ENCODE measurements at places on chromosomes 7 and 10.

DNA sequence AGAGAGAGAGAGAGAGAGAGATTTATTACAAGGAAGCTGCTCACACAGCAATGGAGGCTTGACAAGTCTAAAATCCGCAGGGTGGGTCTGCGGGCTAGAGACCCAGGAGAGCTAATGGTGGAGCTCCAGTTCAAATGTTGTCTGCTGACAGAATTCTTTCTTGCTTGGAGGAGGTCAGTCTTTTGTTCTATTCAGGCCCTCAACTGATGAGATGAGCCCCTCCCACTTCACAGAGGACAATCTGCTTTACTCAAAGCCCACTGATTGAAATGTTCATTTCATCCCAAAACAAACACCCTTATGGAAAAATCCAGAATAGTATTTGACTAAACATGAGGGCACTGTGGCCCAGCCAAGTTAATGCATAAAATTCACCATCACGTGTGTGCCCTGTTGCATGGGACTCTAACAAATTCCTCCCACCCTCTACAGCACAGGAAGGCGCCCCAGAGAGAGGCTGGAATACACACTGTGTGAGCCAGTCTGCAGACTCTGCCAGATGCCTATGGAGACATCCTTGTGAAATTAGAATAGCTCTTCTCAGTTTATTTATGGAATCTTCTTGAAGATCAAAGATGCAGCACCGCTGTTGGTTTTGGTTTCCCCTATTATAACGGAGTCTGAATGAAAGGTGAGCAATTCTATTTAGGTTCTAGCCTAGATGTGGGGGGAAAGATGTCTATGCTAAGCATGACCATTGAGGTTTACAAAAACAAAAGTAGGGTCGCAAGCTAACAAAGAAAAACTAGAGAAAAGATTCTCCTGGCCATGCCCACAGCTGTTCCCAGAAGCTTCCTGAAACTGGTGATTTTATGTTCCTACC lies 123.0 kb upstream of the SFMBT2 start:
- DNase-seq = no peak

DNA sequence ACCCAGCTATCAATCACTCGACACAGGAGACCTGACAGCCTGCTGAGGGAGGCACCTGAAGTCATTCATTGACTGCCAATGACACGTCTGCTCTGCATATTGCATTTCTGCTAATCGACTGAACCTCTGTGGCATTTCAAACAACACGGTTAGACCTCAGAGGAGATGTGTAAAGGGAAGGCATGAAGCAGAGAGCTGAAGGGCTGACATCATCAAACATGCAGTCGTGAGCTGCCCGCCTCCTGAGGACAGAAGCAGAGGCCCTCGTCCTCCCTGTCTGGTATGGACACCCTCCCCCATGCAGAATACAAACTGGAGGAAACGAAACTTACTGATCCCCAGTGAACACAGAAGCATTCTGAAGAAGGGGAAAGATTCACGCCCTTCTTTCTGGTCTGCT lies 462.6 kb upstream of the MGMT start:
- no peak for DNase-seq

GRCh38 chr10:5811387-5811821 lies 1.8 kb downstream of the GDI2 start:
- no peak for DNase-seq

GRCh38 chr10:69338547-69339450 lies 60.5 kb downstream of the HK1 start:
- DNase-seq = no peak

DNA sequence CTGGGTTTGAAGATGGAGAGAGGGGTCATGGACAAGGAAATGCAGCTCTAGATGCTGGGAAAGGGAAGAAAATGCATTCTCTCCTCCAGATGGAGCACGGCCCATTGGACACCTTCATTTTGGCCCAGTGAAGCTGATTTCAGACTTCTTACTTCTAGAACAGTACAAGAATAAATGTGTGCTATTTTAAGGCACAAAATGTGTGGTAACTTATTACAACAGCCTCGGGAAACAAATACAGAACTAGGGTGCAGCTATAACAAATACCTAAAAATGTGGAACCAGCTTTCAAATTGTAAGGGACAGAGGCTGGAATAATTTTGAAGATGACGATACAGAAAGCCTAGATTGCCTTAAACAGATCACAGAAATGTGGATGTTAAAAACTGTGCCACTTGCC lies 54.1 kb downstream of the CYTH3 start:
- DNase-seq = no peak

DNA sequence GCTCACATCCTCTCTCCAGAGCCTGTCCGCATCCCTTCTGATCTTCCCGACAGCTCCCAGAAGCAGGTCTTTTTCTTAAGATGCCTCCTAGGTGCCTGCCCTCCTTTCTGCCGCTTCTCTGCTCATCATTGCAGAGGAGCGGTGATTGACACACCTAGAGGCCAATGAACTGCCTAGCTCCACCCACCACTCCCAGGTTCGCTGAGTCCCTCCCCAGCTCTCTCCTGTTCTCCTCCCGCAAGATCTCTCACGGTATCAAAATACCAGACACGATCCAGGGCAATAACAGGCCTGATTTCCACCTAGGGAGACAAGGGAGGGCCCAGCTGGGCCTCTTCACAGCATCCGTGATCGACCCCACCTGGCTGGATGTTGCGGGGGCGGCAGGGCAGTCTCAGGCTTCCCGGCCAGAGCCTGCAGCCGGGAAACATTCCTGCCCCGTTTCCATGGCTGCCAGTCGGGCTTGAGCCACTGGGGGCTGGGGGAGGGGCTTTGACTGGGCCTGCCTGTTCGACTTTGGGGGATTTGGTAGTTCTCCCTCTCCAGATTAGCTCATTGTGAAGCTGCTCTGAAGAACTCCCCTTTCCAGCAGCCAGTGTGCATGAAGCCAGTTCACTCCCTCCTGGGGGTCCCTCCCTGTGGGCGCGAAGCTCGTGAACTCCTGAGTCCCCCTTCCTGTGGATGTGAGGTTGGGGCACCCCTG lies 373.5 kb downstream of the RPS24 start:
- peak; percentile 57 for DNase-seq

DNA sequence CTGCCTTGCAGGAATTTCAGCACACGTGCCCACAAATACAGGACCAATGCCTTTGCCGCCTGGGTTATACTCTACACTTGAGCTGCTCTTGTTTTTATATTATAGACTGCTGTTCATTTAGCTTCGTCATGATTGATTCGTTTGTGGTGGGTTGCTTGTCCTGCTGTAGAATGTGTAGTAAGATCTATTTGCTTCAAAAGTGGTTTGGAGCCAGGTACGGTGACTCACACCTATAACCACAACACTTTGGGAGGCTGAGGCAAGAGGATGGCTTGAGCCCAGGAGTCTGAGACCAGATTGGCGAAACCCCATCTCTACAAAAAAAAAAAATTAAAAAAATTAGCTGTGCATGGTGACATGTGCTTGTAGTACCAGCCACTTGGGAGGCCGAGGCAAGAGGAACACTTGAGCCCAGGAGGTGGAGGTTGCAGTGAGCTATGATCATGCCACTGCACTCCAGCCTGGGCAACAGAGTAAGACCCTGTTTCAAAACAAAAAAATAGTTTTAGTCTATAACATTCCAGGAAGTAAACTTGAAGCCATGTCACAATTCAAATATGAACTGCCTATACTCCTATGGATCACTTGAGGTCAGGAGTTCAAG lies 9.0 kb upstream of the RHBDD2 start:
- no peak for DNase-seq

- DNase-seq = no peak
Observed at GRCh38 chr7:16450366-16450765, 15.2 kb downstream of the SOSTDC1 start.

DNA sequence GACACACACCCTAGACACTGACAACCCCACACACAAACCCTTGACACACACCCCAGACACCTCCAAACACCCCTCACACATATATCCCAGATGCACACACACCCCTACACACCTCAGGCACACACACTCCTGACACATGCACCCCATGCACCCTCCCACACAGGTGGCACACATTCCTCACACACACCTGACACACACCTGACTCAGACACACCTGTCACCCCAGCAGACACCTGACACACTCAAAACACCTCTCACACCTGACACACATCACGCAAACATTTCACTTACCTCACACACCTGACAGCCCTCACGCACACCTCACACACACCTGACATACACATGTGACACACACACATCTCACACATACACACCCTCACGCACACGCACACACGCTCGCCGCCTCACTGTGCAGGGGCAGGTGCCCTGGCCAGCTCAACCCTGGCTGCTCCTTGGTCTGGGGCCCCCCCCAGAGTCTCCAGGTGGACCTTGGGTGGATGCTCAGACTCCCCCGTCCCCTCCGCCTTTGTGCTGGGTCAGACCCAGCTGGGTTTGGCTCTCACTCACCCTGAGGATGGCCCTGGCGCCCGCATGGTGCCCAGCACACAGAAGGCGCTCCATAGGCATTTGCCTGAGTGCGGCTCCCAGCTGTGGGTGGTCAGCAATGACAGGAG lies 3.1 kb upstream of the CALY start:
- no peak for DNase-seq

- no peak for DNase-seq
Observed at GRCh38 chr10:84117686-84118394, 21.5 kb upstream of the GHITM start.

DNA sequence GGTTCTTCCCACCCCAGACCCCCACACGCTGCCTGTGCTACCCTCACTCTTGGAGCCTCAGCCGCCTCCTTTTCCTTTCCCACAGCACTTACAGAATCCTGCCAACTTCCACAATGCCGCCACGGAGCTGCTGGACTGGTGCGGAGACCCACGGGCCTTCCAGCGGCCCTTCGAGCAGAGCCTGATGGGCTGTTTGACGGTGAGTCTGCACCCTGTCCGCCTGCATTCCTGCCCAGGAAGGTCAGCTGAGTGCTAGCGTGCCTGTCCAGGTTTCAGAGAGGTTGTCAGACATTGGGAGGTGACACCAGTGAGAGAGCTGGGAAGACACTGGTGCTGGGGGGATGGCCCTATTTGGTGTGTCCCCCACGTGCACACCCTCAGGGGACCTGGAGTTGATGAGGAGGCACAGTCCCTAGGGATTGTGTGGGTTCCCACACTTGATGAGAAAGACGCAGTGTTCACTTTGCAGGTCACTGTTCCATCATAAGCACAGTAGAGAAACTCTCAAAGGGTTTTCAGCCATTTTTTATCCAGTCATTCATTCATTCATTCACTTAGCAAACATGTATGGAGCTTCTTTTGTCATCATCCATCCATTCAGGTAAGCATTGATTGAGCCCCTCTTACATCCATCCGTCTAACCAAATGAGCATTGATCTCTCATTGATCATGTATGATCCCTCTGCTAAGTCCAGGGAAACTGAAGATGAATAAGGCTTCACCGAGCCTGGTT lies 138.9 kb upstream of the PPIF start:
- DNase-seq = no peak

- peak; percentile 95 for DNase-seq
Observed at GRCh38 chr10:3805201-3805790, 20.3 kb upstream of the KLF6 start.

GRCh38 chr7:29095631-29096445 lies 50.5 kb downstream of the CPVL start:
- DNase-seq = no peak

DNA sequence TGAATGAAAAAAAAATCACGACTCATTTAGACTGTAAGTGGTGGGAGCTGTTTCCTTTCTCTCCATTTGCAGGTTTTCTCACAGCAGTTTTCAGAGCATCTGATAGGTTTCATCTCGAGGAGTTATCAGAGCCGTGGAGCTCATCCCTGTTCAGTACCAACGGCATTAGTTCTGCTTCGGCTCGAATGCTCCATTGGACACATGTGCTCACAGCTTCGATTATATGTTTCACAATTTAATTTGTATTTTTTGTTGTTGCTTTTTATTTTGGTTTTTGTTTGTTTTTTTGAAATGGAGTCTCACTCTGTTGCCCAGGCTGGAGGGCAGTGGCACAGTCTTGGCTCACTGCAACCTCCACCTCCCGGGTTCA lies 1.5 kb downstream of the SLC18A2 start:
- DNase-seq = no peak

- DNase-seq = no peak
Observed at GRCh38 chr7:28145931-28146330, 34.7 kb downstream of the JAZF1 start.

GRCh38 chr7:7895004-7895650 lies 73.5 kb upstream of the GLCCI1 start:
- DNase-seq = no peak

DNA sequence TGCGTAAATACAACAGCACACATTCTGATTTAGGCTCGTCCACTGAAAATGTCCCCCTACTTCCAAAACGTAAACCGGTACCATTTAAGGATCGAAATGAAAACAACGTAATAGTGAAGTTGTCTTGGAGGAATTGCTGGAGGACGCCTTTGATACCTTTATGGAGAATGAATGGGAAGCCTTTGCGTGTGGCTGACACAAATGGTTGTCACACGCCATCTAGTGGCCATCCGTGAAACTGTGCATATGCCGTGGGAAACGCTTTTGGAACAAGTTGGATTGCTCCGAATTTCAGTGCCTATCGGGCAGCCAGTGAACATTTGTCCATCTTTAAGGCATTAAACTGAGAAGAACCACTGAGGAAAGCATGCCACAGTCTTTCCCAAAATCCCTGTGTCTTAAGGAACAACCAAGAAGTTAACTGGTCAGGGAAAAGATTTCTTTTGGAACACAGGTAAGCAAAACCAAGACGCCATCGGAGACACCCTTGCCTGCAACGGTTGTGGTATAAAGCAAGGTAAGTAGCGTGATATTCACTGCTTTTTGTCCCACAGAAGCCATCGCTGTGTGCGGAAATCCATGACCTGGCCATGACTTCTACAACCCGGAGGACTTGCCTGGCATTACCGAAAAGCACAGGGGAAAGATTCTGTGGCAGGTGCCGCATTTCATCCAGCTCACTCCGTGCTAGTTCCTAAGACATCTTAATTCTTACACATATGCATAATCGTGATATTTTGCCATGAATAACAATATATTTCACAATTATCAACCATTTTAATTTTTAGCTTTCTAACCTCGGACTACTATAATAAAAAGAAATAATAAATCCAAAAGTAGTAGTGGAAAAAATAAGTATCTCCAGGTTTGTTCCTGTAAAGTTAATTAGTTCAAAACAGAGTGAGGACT lies 100.6 kb downstream of the FAM204A start:
- DNase-seq = peak; percentile 57

GRCh38 chr7:99944497-99945070 lies 15.2 kb upstream of the GJC3 start:
- no peak for DNase-seq

GRCh38 chr7:101216001-101216859 lies 1.2 kb downstream of the PLOD3 start:
- no peak for DNase-seq

GRCh38 chr10:96073722-96074121 lies 30.3 kb downstream of the CCNJ start:
- no peak for DNase-seq

DNA sequence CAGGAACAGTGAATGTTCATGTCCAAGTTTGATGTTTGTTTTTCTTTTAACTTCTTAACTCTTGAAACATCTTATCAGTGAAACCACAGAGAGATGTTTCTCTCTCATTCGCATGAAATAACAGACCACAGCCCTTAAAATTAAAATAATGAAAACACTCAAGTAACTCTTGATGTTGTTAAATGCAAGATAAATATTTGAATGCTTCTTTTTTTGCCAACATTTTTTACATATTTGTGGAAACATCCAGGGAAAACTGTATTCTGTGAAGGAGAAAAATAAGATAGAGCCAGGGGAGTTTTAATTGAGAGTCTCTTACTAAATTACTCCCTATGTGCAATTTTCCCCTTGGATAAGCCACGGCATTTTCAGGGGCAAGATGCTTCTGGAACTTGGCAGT lies 361.8 kb upstream of the MGMT start:
- DNase-seq = no peak
